ENCODE measurements at places on chromosomes 13 and 19. TPM values are rescaled to one million over a fixed set of nuclear protein-coding genes. Genes with fewer than 3 reads are reported as not detected.

SHISA7 gene
- not detected for polyA plus RNA-seq

PSPN gene
- polyA plus RNA-seq, result 0.50 TPM

RXFP2 gene
- not detected for polyA plus RNA-seq

GRCh38 chr19:3687774-3688706 is 12.2 kb downstream of the PIP5K1C start:
- DNase-seq, result no peak

- DNase-seq, result peak; percentile 36
Observed at GRCh38 chr13:33251131-33251661, 34.4 kb downstream of the STARD13 start.

DNA sequence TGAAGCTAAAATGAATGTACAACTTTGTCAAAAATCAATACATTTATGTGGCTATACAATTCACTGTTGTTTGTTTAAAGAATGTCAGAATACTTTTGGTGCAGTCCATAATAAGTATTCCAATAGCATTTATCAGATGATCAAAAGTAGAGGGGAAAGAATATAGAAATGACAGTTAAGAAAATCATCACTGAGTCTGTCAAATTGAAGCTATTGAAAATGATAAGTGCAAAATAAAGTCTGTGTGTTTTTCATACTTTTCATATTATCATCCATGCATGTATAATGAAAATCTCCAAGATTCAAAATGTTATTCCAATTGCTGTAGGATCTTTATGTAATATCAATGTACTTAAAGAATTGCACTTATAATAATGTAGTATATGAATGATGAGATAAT is 93.3 kb upstream of the ATXN8OS start:
- DNase-seq, result no peak

DNA sequence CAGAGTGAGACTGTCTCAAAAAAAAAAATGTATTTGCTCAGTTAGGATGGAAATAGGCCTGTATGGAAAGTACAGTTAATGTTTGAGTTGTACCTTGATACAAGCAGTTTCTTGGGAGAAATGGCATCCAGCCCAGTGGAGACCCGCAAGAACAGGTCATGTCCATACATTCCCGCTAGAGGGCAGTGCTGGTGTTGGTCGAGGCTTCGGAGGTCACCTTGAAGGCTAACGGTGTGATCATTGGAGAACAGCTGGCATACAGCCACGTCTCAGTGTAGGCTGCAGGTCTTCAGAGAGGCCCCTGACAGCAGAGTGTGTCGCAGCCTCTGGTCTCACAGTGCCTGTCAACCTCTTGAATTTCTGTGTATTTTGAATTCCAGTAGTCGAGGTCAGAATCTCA is 7.5 kb downstream of the ZNF610 start:
- no peak for DNase-seq

GRCh38 chr13:34076319-34076718 is 258.4 kb downstream of the RFC3 start:
- DNase-seq, result no peak

GRCh38 chr19:18072335-18072734 is 14.4 kb downstream of the IL12RB1 start:
- DNase-seq, result no peak

DNA sequence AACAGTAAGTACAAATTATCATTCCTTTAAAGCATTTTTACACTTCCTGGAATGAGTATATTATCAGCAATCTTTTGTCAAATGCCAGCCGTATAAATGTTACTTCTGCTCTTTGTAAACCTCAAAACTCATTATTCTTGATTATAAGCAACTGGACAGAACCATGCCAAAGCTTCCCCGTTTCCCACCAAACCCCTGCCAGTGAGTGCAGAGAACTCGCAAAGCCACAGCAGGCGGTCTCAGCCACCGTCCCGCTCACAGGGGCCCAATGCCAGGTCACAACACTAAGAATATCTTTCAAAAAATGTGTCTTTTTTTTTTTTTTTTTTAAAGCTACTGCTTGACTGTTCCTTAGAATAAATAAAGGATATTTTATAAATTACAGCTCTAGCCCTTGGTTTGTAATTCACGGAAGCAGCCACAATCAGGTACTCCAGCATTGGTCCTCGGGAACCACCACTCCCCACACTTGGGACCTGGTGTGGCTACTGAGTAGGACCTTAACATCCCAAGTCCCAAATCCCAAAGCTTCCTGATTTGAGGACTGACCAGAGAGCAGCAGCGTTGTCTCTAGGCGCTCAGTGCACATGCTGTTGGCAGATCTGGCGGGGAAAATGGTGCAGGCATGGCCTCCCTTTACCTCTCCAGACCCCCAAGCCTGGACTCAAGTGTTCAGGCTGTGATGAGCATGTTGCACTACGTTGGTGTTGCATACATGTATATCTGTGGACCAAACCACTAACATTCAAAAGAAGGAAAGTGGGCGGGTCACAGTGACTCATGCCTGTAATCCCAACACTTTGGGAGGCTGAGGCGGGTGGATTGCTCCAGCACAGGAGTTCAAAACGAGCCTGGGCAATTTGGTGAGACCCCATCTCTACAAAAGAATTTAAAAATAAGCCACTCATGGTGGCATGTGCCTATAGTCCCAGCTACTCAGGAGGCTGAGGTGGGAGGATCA is 19.0 kb downstream of the KCTD15 start:
- no peak for DNase-seq

DNA sequence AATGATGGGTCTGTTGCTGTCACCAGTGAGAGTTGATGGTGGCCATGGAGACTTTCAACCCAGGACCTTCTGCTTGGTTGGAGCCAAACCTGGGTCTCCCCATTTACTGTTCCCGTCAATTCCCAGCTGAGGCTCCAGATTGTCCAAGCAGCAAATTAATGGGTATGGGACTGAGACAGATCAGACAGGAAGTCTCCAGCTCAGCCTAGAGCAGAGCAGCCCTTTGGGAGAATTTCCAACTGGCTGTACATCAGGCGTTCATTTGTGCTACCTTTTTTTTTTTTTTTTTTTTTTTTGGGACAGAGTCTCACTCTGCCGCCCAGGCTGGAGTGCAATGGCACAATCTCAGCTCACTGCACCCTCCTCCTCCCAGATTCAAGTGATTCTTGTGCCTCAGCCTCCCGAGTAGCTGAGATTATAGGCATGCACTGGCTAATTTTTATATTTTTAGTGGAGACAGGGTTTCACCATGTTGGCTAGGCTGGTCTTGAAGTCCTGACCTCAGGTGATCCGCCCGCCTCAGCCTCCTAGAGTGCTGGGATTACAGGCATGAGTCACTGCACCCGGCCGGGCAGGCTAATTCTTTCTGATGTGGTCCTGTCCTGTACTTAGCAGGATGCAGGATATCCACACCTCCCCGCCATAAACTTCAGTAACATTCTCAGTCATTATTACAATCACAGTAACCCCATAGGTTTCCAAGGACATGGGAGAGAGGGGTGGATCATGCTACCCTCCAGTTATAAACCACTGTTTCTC is 9.3 kb downstream of the MAP3K10 start:
- no peak for DNase-seq

DNA sequence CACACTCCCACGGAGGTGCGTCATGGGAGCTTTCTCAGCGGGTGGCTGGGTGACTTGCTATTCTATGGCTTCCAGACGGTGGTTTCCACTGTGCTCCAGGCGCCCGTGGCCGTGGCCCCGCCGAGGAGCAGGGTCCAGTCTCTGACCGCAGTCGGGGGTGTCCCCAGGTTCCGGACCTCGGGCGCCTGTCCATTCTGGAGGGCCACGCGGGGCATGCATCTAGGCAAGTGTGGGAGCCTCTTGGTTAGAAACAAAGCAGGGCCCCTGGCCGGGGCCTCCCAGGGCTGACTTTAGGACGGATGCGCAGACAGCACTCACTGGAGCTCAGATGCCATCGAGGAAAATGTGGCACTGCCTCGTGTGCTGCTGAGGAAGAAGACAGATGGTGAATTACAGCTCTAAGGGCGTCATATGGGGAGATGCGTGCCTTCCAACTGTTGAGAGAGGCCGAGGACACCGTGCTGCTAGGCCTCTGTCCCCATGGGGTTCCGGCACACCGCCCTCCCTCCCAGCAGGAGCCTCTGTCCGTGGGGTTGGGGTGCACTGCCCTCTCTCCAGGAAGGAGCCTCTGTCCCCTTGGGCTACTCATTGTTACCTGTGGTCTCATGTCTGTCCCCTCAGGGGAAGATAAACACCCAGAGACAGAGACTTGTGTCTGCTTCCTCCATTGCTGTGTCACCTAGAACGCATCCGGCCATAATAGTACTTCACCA is 38.1 kb downstream of the TMEM255B start:
- DNase-seq, result no peak

DNA sequence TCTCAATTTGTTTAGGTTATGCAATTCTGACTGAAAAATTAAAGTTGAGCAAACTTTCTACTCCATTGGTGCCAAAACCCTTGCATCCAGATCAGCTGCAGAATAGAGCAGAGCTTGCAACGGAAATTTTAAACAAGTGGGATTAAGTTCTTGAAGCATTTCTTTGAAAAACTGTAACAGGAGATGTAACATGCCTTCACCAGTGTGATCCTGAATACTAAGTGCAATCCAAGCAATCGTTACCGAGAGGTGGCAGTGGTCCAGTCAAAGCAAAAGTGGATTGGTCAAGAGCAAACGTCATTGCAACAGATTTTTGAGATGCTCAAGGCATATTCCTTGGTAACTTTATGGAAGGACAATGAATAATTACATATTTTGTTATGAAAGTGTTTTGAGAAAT is 841.1 kb upstream of the SLITRK5 start:
- DNase-seq, result no peak

DNA sequence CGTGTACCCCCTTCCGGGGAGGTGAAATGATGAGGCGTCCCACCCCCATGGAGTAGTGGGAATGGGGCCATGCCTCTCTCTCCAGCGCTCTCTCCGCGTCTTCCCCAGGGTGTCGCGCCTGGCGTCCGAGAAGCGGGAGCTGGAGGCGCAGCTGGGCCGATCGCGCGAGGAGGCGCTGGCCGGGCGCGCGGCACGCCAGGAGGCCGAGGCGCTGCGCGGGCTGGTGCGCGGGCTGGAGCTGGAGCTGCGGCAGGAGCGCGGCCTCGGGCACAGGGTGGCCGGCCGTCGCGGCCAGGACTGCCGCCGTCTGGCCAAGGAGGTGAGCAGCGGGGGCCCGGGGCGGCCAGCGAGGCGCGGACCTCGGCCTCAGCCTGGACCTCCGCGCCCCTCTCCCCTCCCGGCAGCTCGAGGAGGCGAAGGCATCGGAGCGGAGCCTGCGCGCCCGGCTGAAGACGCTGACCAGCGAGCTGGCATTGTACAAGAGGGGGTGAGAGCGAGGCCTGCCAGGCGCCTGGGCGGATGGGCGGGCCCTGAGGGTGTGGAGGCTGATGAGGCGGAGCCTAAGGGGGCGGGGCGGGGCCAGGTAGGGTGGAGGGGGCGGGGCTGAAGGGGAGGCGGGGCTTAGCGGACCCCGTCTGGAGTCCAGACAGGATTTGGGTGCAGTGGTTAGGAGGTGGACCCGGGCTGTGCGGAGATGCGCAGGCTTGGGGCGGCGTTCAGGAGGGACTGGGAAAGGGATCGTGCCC is 7.7 kb downstream of the PGLYRP1 start:
- DNase-seq, result peak; percentile 48
